ENCODE measurements at places on chromosomes 13 and 19.

DNA sequence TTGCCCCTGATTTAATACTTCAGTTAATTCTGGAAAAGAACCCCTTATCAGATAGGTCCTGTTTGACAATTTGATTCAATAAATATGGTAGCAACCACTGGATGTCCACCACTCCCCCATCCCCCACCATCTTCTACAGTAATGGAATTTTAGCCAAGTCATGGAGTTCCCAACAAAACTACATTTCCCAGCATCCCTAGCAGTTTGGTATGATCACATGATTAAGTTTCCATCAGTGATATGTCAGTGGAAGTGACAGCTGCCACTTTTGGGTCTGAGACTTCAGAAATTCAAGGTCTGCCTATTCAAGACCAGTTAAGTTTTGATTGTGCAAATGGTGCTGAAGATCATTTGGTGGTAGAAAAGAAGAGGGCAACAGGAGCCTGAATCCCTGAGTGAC lies 85.5 kb downstream of the CACNA1A start:
- DNase-seq = no peak

DNA sequence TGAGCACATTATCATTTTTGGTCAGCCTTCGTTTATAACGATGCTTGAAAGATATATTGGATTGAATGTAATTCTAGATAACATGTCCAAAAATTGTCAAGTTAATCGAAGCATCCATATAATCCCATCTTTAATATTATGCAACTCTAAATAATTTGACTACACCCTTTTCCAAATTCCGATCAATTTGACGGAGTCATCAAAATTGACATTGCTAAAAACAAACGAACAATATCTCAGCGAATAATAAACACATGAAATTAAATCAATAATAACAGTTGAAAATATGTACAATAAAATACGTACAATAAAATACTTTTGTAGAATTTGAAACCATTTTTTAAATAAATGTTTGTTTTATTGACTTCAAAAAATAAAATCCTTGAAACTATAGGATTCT lies 1516.4 kb downstream of the EFNB2 start:
- DNase-seq = no peak

DNA sequence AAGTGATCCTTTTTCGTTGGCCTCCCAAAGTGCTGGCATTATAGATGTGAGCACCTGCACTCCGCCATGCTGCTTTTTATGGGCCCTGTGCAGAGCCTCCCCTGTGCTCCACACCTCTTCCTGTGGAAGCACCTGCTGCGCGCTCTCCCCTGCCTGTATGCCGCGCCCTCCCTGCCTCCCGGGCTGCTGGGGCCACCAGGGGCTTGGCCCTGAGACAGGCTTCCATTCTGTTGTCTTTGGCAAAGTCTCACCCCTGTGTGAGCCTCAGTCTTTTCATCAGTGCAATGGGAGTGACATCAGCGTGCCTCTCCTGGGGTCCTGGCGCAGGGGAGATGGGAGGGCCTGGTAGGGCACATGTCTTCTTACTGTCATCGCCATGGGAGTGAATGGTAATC lies 1.3 kb downstream of the FAM174C start:
- DNase-seq = no peak

DNA sequence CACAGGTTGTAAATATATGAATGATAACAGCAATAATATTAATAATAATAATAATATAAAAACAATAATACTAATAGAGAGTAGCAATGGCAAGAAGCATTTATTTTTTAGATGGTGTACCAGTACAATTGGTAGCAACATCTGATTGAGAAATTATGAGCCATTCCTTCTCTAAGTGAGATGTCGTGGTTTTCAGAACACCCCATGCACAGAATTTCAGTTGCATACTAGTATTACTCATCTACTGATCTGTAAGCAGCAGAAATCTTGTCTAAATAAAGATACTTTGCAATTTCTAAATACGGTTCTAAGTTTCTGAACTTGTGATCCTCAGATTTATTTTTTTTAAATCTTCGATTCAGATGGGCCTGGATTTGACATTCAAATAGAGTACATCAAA lies 788.0 kb upstream of the ATXN8OS start:
- no peak for DNase-seq

DNA sequence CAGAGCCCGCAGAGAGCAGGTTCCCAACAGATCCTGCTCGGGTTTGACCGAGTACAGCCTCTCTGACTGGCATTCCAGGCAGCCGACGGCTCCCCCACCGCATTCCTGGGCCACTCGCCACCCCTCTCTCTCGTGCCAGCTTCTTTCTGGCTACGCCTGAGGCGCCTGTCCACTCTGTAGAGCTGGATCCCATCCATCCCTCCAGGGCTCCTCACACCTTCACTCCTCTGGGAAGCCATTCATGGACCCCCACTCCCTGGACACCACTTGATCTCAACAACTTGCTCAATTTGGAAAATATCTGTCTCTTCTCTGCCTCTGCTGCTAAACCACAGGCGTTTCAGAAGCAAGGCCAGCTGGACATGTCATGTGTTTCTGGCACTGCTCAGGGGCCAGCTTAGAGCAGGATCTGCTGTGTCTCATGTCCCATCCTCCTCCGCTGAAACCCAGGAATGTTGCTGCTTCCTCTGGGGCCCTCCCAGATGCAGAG lies 30.6 kb upstream of the ATP1A3 start:
- DNase-seq = no peak

DNA sequence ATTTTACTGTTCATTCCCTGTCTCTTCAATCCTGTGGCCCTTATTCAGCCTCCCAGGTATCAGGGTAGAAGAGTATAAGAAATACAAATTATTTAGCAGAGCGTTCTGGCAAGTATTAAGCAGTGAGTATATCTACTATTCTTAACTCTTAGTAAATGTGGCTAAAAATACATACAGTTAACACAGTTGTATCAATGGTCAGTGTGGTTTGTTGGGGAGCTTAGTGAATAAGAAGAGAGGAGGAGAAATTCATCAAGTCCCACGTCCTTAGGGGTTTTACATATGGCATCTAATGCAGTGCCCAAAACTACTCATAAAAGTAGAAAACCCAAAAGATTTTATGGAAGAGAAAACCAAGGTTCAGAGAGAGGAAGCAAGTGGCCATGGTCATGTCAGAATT lies 691.0 kb upstream of the SGCG start:
- no peak for DNase-seq

DNA sequence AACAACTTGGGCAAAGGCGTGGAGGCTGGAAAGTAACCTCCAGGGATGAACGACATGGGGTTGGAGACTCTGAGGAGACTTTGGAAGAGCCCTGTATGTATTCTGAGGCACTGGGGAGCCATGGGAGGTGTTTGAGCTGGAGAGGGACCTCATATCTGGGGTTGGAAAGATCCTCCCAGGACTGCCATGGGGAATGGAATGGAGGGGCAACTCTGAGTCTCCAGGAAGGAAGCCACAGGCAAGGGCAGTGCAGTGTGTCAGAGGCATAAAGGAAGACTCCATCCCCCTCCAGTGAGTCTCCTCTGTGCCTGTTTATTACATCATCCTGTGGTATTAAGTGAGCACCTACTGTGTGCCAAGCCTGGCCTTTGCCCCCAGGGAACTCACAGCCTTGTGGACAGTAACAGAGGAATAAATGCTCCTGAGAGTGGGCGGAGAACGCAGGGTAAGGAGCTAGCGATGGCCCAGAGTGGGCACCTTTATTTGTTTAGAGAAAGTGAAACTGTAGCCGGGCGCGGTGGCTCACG lies 7.7 kb downstream of the PEAK3 start:
- DNase-seq = no peak

DNA sequence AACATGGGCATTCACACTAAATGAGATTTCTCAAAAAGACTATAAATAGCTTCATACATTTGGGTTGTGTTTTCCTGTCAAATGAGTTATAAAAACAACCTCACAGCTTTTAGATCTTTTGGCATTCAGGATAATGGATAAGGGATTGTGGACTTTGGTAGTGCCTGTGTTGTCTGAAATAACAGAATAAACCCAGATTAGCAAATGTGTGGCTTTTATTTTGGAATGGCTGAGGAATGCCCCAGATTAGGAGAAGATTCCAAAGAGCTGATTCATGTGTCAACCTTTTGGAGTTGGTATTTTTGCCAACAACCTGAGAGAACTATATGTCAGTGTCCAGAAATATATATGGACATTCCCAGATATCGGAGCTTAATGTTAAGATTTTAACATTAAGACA lies 164.7 kb downstream of the MTUS2 start:
- no peak for DNase-seq

All from activated B cell treated with CpG ODN at 0.5 μM for 24 hours (primary cell).